Dermis blood vessel endothelial cell (primary cell): ENCODE measurements at places on chromosomes 7 and 10.

DNA sequence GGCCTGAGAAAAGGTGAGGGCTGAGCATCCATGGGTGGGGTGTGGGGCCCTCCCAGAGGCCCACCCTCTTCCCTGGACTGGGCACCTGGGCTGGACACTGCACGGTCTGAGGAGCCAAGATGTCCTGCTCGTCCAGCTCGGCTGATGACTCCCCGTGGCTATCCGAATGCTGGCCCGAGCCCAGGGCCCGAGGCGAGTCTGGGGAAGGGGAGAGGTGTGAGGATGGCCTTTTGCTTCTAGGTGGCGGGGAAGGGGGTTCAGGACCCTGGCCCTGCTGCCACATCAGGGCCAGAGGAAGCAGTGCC lies 7.1 kb downstream of the NACAD start:
- no peak for DNase-seq

GRCh38 chr7:114051871-114052331 lies 133.1 kb upstream of the PPP1R3A start:
- DNase-seq, result no peak

GRCh38 chr7:106717955-106718871 lies 57.3 kb upstream of the CCDC71L start:
- peak; percentile 98 for DNase-seq

DNA sequence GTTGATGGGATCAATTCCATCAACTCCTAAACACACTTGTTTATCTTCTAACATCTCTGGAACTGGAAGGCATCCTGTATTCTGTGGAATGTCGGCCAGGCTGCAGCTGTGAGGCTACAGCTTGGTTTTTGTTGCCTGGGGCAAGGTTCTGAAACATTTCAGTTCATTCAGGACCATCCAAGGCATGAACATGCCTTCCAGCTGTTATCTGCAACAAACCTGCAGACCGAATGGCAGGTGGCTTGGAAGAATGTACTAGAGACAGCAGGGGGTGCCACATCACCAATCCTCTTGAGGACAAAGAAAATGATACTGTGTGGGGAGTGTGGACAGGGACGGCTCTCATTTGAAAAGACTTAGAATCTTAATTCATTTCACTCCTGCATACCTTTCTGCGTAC lies 12.4 kb downstream of the PAPOLB start:
- DNase-seq, result peak; percentile 57

- DNase-seq, result no peak
Observed at GRCh38 chr10:110932505-110933180, 13.2 kb downstream of the SHOC2 start.

GRCh38 chr10:34580643-34581042 lies 234.5 kb downstream of the PARD3 start:
- DNase-seq, result peak; percentile 92

- DNase-seq, result peak; percentile 83
Observed at GRCh38 chr10:100743626-100744135, 1.7 kb upstream of the PAX2 start.

DNA sequence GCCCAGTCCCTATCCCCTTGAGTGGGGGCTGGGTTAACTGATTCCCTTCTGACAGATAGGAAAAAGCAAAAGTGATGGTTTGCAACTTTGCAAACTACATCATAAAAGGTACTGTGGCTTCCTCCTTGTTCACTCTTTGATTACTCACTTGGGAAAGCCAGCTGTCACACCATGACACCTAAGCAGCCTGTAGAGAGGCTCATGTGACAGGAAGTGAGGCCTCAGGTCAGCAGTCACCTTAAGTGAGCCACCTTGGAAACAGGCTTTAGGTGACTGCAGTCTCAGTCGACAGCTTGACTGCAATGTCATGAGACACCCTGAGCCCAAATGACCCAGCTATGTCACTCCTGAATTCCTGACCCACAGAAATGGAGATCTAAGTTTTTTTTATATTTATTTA lies 4.3 kb upstream of the CHCHD2 start:
- no peak for DNase-seq

DNA sequence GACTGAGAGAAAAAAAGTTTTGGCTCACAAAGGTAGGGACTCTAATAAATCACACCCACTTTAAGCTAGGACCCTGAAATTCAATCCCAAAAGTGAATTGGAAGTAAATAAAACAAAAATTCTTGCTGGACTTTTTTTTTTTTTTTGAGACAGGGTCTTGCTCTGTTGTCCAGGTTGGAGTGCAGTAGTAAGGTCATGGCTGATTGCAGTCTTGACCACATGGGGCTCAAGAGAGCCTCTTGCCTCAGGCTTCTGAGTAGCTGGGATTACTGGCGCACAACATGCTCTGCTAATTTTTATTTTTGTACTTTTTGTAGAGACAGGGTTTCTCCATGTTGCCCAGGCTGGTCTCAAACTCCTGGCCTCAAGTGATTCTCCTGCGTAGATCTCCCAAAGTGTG lies 5.0 kb upstream of the LUC7L2 start:
- no peak for DNase-seq

DNA sequence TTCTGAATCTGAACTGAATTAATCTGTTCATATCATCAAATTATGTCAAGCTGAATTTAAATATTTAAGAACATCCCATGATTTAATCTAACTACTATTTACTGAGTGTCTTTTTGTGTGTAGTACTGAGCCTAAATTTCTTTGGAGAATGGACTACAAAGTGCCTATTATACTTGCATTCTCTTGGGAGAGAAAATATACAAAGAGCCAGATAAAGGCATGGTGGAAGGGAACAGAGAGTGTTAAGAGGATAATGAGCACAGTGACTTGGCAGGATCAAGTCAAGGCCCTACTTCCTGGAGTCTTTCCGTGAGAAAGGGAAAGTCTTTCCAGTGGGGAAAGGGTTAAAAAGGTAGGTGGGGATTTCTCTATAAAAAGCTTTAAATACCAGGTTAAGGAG lies 15.0 kb downstream of the TNKS2 start:
- no peak for DNase-seq

- no peak for DNase-seq
Observed at GRCh38 chr10:97744405-97745035, 7.6 kb downstream of the ZFYVE27 start.

- DNase-seq, result no peak
Observed at GRCh38 chr7:99132595-99133321, 11.2 kb downstream of the SMURF1 start.

GRCh38 chr7:35492451-35493175 lies 202.3 kb downstream of the HERPUD2 start:
- DNase-seq, result no peak

DNA sequence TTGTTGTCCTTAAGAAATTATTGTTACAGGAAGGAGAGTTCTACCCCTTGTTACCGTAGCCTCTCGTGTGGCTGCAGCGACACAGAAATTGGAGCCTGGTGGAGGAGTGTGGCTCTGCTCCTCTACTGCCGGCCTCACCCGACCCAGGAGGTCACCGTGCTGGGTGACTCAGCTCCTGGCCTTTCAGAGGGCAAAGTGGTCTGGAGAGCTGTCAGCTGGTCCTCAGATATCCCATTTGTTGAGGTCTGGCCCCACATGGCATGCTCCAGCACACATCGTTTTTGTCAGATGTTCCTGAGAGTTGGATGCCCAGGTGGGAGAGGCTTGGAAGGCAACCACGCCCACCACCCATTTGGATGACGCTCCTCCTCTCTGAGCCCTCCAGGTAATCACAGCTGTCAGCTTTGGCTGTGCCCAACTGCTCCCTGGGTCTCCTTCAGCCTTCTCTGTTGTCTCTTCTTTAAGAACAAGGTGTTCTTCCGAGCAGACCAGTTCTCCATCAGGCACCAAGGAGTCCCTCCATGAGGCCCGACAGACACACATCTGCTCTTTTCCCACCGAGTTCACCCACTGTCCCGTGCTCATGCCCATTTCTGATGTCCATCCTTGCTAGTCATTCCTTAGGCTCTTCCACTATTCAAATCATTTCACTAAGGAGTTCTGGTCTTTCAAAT lies 80.3 kb downstream of the RAMP3 start:
- DNase-seq, result no peak

GRCh38 chr7:44280636-44280992 lies 44.8 kb downstream of the CAMK2B start:
- no peak for DNase-seq

GRCh38 chr10:45553155-45553554 lies 119.4 kb downstream of the ZFAND4 start:
- DNase-seq, result no peak

GRCh38 chr7:100049441-100050291 lies at the start of gene ZSCAN21:
Gene ZSCAN21, plus strand, starts transcription at chr7:100049774. Its CDS starts 7,233 bp downstream, at chr7:100057007.
- DNase-seq, result peak; percentile 81

DNA sequence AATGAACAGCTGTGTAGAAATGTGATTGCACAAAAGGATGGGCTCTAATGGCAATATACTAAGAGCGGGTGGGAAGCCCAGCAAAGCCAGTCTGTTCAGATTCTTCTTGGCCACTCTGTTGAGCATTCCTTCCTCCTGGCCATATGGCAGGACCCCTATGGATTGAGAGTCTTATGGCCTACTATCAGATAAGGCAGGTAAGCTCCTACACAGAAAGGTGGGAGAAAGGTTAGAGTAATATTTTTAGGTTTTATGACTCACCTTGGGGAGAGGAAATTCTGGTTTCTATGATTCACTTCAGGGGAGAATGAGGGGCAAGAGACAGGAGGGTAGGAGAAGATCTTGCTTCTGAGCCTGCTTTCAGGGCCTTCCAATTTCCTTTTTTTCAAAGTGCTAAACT lies 15.1 kb upstream of the AKR1B10 start:
- no peak for DNase-seq

DNA sequence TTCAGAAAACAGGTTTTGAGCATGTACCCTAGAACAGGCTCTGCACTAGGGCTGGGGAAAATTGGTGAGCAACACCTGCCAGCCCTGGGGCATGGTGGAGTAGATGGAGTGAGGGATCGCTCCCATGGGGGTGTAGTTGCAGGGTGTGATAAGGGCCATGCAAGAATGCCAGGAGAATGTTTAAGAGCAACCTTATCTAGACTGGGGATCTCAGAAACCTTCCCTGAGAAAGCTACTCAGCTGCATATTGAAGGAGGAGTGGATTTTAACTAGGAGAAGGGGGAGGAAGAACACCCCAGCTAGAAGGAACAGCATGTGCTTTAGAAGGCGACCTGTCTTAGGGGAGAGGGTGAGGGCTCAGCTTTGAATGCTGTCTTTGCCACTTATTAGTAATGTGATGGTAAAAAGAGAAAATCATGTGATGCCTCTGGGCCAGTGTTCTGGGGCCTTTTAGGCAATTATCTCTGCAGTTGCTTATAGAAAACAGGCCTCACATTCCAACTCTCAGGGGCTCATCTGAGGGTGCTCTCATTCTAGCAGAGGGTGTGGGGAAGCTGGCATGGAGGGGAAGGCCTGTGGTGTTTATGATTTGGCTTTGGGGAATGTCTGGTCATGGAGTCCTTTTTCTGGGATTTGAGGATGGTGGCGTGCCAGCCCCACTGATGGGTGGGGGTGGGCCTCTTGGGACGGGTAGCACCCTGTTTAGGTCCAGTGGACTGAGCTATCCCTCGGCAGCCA lies 225.4 kb downstream of the BMPER start:
- DNase-seq, result no peak

DNA sequence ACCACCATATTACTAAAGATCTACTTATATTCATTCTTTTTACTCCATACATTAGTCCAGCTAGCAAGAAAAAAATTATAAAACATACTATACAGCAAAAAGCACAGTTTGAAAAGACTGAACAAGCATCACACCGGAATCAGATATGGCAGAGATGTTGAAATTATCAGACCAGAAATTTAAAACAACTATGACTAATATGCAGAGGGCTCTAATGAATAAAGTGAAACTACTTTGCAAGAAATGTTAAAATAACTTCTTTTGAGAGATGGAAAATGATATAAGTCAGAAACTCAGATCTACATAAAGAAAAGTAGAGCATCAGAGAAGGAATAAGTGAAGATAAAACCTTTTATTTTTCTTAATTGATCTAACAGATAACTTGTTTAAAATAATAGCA lies 50.9 kb downstream of the SGCE start:
- no peak for DNase-seq

DNA sequence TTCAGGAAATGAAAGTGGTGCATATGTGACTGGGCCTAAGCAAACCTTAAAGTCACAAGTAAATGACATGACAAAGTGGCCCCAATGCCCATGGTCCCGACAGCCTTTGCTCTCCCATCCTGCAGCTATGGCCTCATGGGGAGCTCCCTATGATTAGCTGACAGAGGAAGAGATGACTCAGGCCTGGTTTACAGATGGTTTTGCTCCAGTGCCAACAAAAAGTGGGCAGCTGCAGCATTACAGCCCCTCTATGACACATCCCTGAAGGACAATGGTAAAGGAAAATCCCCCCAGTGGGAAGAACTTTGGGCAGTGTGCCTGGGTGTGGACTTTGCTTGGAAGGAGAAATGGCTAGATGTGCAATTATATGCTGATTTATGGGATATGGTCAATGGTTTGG lies 105.1 kb upstream of the ADCY1 start:
- DNase-seq, result peak; percentile 4

DNA sequence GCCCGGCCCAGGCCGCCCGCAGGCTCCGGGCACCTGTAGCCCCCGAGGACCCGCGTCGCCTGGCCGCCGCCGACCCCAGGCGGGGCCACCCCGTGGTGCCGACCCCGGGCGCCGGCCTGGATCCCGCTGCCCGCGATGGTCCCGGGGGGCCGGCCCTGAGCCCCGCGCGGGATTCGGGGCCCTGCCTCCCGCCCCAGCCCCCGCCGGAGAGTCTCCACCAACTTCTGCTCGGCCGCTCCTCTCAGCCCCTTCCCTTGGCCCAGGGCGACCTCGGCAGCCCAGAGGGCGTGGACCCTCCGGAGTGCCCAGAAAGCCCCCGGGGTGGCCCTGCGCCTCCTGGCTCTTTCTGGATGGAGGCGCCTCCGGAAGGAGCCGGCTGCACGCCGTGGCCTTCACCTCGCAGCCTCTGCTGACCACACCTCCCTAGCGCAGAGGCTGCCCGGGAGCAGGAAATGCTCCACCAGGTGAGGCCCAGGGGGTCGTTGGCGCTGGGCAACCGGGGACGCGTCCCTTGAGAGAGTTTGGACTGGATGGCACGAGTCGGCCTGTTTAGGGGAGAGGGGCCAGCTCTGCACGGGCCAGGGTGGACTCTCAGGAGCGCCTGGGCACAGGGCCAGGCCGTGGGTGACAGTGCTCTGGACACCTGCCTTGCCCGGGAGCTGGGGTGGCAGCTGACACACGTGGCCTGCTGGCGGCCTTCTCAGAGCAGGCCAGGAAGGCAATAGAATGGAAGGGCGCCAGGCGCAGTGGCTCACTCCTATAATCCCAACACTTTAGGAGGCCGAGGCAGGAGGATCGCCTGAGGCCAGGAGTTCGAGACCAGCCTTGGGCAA lies 529 bp downstream of the ZNF853 start:
- no peak for DNase-seq

DNA sequence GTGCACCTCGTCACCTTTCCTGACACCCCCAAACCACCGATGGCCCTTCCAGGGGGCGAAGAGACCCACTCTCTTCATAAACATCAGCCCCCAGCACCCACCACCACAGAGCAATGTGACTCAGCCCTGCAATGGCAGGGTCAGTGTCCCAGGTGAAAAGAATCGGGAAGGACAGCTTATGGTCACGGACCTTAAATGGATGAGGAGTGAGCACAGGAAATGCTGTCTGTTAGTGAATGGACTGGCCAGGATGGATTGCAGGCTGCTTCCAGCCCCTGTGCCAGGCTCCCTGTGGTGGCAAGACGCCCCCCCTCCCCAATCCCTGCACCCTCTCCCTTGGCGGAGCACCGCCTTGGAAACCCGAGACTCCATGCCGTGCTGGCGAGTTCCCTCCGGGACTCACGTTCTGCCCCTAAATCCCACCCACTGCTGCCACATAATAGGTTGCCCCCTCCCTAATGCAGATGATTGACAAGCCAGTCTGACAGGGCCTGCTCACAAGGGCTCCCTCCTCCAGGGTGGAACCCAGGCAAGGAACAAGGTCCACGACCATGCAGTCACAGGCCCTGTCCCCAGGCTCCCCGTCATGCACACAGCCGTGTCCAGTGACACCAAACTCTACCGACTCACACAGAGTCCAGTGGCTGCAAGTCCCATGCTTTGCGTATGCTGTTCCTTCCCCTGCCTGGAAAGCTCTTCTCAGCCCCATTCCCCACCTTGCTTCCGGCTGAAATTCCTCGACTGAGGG lies 7.3 kb downstream of the ASB13 start:
- DNase-seq, result no peak
